ENCODE measurements at places on chromosomes 11 and 22.
A peak's percentile ranks its signal among the peaks of the same experiment; 100 is the strongest.

- DNase-seq = peak; percentile 11
Observed at GRCh38 chr22:22745225-22746060, 101.0 kb downstream of the GGTLC2 start.

- DNase-seq = no peak
Observed at GRCh38 chr11:27409742-27410141, 46.7 kb upstream of the CCDC34 start.

GRCh38 chr11:119091966-119092879 is 7.5 kb downstream of the HMBS start:
- DNase-seq = no peak

- no peak for DNase-seq
Observed at GRCh38 chr22:33864723-33865130, 55.5 kb downstream of the LARGE1 start.

DNA sequence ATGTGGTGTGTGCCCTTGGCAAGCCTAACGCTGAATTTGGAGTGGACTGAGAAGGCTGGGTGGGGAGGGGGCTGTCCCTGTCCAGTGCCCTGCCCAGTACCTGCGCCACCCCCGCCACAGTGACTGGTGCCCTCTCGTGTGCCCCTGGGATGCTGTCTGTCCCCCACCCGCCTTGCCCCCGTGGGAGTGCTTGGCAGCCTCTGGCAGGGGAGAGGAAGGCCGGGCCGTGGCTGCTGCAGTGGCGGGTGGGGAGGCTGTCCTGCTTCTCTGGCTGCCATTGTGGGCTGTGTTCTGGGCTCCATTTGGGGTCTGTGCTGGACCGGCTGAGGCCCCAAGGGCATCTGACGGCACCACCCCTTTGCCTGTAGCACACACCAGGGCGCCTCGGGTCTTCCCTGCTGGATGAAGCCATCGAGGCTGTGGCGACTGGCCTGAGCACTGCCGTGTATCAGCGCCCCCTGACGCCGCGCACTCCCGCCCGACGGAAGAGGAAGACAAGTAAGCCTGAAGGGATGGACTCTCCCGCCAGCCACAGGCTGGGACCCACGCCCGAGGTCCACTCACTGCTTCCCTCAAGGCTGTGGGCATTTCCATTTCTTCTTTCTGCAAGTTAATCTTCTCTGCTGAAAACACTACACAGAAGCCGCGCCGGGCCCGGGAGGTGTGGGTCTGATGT is 17.6 kb downstream of the IRF7 start:
- no peak for DNase-seq

- no peak for DNase-seq
Observed at GRCh38 chr11:7413961-7414915, 71.1 kb upstream of the OLFML1 start.

GRCh38 chr11:115535781-115536180 is 31.6 kb upstream of the CADM1 start:
- DNase-seq = no peak

DNA sequence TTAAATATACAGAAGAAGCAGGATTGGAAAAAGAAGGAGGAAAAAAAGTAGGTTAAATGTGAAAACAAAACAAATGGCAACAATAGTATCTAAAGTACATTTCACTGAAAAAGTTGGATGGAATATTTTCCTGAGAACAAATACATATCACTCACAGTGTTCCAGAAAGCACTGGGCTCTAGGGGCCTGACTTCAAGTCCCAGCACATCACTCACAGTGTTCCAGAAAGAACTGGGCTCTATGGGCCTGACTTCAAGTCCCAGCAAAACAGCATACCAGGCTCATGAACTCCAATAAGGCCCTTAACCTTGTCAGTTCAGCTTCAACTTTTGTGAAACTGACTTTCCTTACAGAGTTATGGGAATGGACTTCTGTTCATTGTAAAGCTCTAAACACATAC is 46.0 kb upstream of the CCDC34 start:
- no peak for DNase-seq

- DNase-seq = no peak
Observed at GRCh38 chr11:78269806-78270205, 81.1 kb downstream of the USP35 start.

GRCh38 chr11:61069427-61069826 is 32.9 kb upstream of the CD5 start:
- DNase-seq = no peak

GRCh38 chr11:17186932-17187692 is 20.7 kb downstream of the PIK3C2A start:
- DNase-seq = no peak

Data from activated CD4-positive, alpha-beta T cell treated with anti-CD3 and anti-CD28 coated beads for 24 hours (primary cell).